Upper lobe of left lung (tissue), 6 donors: ENCODE measurements at places on chromosomes 7 and 10.

- no peak for DNase-seq
- no peaks in the 10 kb centered on the region for H3K36me3 ChIP-seq
- H3K4me3 ChIP-seq, result no peak overlapping the region
- H3K27ac ChIP-seq, result no peak overlapping the region
These were observed 317.4 kb downstream of the KIF20B start for GRCh38 chr10:90018819-90019218.

DNA sequence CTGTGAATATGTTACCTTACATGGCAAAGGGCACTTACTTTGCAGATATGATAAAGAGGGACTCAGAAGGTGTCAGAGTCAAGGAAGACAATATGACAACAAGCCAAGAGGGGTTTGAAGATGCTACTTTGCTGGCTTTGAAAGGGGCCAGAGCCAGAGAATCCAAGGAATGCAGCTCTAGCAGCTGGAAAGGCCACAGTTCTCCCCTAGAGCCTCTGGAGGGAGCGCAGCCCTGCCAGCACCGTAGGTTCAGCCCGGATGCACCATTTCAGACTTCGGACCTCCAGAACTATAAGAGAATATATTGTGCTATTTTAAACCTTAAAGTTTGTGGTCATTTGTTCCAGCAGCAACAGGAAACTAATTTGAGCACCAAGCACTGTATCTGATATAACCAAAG, 32.9 kb upstream of the WDR11 start:
- no peak overlapping the region for H3K27ac ChIP-seq
- no peak for DNase-seq
- no peaks in the 10 kb centered on the region for H3K4me1 ChIP-seq
- H3K27me3 ChIP-seq, result no peaks in the 10 kb centered on the region

DNA sequence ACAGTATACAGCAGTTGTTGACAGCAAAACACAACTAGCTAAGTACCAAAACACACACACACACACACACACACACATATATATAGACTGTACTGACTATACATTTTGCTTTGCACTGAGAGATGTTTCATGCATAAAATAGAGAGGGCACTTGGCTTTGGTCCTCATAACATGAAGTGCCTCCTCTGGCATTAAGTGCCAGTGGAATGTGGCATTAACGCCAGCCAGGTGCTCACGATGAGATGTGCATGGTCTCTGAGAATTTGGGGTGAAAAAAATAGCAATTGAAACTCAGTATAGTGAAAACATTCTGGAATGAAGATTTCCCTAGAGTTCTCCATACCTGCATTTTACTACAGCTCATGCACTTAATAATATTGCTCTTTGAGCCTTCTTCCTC, 70.0 kb upstream of the INSYN2A start:
- H3K27ac ChIP-seq, result no peak overlapping the region
- H3K4me3 ChIP-seq, result no peak overlapping the region

- H3K27me3 ChIP-seq, result no peaks in the 10 kb centered on the region
- no peaks in the 10 kb centered on the region for H3K36me3 ChIP-seq
- DNase-seq, result no peak
- peaks cover 88% of the 10 kb centered on the region for H3K4me1 ChIP-seq
These were observed 33.2 kb downstream of the WBP1L start for GRCh38 chr10:102776779-102777456.

DNA sequence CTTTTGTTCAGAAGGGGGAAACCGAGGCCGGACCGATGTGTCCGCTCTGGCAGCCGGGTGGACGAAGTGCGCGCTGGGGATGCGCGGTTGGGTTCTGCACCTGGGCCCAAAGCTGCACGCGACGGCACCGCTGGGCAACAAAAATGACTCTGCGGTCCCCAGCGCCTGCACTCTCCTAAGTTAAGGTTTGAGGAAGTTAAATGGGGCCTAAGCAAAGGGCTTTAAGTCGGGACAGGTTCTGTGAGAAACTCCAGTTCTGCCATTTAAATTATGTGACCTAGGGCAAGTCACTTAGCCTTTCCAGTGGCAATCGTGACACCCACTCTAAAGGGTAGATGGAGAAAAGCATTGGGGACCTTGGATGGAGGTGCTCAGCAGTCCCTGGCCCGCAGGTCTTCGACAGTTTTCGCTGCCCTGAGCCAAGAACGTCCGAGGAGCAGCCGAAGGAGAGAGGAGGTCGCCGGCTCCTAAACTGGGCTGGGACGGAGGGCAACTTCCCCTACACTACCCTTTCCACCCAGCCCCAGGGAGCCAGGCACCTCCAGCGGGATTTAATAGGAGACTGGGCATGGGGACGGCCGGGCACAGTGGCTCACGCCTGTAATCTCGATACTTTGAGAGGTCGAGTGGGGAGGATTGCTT, 534 bp upstream of the ACBD5 start:
- peaks cover 28% of the 10 kb centered on the region for H3K4me1 ChIP-seq
- H3K27ac ChIP-seq, result peak overlapping the region; percentile 97
- no peak for DNase-seq
- no peaks in the 10 kb centered on the region for H3K27me3 ChIP-seq
- H3K4me3 ChIP-seq, result peak overlapping the region; percentile 87

DNA sequence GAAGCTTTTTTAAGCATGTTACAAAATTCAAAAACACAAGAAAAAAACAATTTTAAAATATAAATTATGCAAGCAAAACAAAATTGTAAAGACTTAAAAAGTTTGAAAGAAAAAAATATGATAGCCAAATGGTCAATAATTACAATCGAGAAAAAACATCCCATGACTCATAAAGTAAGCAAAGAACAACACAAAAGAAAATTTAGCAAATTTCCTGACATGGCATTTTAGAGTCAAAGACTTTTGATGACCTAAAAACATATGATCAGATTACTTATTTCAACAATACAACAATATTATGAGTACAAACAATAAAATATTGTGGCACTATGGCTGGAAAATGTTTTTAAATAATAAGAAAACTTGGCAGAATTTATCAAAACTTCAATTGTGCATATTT, 312.1 kb upstream of the MEOX2 start:
- no peaks in the 10 kb centered on the region for H3K36me3 ChIP-seq
- no peaks in the 10 kb centered on the region for H3K27me3 ChIP-seq
- H3K27ac ChIP-seq, result no peak overlapping the region
- no peak for DNase-seq
- H3K4me1 ChIP-seq, result no peaks in the 10 kb centered on the region
- no peak overlapping the region for H3K4me3 ChIP-seq

- no peaks in the 10 kb centered on the region for H3K27me3 ChIP-seq
- DNase-seq, result no peak
- H3K36me3 ChIP-seq, result no peaks in the 10 kb centered on the region
- no peak overlapping the region for H3K27ac ChIP-seq
- H3K4me3 ChIP-seq, result no peak overlapping the region
These were observed 83.1 kb upstream of the IGFBP3 start for GRCh38 chr7:46003896-46004875.

DNA sequence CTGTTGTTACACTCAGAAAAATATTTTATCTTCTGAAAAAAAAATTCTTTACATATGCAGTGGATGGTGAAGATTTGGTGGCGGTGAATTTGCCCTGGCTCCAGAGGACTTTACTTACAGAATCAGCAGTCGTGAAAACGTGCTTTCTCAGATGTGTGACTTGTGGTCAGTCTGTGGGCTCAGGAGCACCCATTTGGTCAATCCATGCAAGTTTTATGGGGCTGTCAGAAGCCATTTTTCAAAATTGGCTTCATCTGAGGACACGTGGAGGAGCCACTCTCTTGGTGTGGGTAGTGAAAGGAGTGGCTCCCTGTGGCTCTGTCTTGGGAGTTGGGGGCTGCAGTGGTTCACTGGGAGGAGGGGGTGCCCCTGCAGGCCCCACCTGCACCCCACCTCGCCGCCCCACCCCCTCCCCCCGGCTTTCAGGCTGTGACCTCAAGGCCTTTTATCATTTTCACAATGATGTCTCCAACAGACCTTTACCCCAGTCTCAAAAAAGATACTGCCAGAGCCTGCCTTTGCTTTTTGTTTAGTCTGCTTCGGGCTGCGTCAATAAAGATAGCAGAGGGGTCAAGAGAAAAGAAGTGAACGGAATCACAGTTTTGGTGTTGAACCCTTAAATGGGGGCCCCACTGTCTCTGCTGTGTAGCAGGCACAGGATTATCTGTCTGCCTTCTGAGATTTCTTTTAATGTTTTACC, 137.4 kb downstream of the MGMT start:
- H3K27ac ChIP-seq, result no peak overlapping the region
- H3K27me3 ChIP-seq, result no peaks in the 10 kb centered on the region
- H3K4me3 ChIP-seq, result no peak overlapping the region

DNA sequence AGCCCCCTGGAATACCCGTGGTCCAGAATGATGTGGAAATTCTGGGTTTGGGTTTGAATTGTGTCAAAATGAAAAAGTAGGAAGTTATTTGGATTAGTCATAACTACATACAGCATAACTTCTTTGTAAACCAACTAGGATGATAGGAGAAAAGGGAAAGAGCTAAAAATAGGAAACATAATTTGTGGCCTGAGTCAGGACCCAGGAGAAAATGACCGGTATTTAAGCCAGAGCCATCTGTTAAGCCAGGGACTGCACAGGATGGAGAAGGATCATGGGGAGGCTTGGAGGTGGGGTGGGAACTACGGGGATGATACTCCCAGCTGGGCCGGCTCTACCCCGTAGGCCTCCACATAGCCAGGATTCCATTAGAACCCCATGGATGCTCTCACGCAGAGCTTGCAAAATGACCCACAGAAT, 98.6 kb downstream of the MYOF start:
- H3K27ac ChIP-seq, result no peak overlapping the region
- no peaks in the 10 kb centered on the region for H3K27me3 ChIP-seq
- no peak overlapping the region for H3K4me3 ChIP-seq
- peaks cover 7% of the 10 kb centered on the region for H3K4me1 ChIP-seq
- no peak for DNase-seq
